ENCODE measurements at places on chromosomes 1 and 21.

DNA sequence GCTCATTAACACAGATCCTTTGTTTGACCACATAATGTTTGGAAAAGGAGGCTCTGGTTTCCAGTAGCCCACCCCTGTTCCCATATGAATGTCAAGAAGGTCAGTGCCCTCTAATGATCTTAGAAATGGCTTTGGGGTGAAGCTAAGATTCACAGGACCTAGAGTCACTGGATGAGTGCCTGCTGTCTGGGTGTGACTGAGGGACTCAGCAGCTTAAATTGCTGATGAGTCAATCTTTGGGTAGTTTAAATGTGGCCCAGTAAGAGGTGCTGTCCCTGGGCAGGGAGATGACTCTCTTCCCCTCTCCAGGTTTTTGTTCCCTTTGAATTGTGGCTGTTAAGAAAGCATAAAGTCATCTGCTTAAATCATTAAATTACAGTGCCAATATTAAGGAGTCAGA is 50.6 kb downstream of the L1TD1 start:
- no peak for DNase-seq

GRCh38 chr1:2891923-2892448 is 90.5 kb upstream of the TTC34 start:
- DNase-seq, result no peak

GRCh38 chr1:61173118-61173517 is 90.8 kb downstream of the NFIA start:
- DNase-seq, result no peak

DNA sequence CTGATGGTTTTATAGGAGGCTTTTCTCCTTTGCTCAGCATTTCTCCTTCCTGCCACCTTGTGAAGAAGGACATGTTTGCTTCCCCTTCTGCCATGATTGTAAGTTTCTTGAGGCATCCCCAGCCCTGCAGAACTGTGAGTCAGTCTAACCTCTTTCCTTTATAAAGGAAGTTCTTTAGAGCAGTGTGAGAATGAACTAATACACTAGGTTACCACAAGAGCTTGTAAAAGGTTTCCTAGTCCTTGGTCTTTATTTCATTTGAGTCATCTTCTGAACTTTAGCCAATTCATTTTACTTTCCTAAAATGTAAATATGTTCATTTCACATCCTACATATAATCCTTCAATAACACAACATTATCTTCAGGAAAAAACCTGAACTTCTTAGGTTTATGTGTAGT is 365.3 kb downstream of the HHIPL2 start:
- no peak for DNase-seq

- DNase-seq, result no peak
Observed at GRCh38 chr1:17586172-17586964, 46.9 kb downstream of the ARHGEF10L start.

- DNase-seq, result peak; percentile 13
Observed at GRCh38 chr21:46392921-46393320, 65.8 kb upstream of the DIP2A start.

All from transverse colon (tissue), 4 donors.